H1 (cell line): ENCODE measurements at places on chromosomes 5 and 9. TPM values are rescaled to one million over a fixed set of nuclear protein-coding genes. Genes with fewer than 3 reads are reported as not detected.
A peak's percentile ranks its signal among the peaks of the same experiment; 100 is the strongest.

BHMT gene
- 1.6 and 1.7 TPM in 2 replicates for total RNA-seq

LCN6 gene
- total RNA-seq = not detected in 2 replicates

DNA sequence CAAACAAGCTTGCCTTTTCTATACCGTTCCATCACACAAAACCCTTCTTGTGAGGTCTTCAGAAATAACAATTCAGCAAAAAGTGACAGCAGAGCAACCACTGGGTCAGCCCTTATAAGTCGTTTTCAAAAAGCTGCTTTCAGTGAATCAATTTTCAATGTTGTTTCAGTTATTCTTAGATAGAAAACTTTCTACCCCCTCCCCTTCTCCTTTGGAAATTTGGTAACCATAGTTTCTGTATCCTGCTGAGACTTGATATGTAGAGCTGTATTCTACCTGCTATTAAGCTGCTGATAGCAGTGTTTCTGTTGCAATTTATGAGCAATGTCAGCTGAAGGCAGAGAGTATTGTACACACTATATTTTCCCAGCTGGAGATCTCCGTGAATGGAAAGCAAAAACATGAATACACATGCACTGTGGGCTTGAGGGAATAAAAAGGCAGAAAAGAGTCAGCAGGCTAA is 75.7 kb downstream of the ZNF608 start:
- no peaks in the 10 kb centered on the region for H3K36me3 ChIP-seq
- peaks cover 5% of the 10 kb centered on the region for H3K4me1 ChIP-seq
- no peak for DNase-seq
- no peak overlapping the region for H3K4me3 ChIP-seq
- H3K27me3 ChIP-seq = no peaks in the 10 kb centered on the region

- no peaks in the 10 kb centered on the region for H3K4me1 ChIP-seq
- H3K27ac ChIP-seq = no peak overlapping the region
- H3K4me3 ChIP-seq = no peak overlapping the region
- no peak for DNase-seq
Measured at GRCh38 chr5:174454464-174454863, 269.9 kb upstream of the MSX2 start.

NR3C1 gene
- total RNA-seq = 5.4 and 7.7 TPM in 2 replicates

- no peak overlapping the region for H3K27ac ChIP-seq
- no peaks in the 10 kb centered on the region for H3K27me3 ChIP-seq
- no peaks in the 10 kb centered on the region for H3K36me3 ChIP-seq
- DNase-seq = no peak
- no peak overlapping the region for H3K4me3 ChIP-seq
- no peaks in the 10 kb centered on the region for H3K4me1 ChIP-seq
Measured at GRCh38 chr9:93415176-93415690, 36.3 kb upstream of the FAM120A start.

DNA sequence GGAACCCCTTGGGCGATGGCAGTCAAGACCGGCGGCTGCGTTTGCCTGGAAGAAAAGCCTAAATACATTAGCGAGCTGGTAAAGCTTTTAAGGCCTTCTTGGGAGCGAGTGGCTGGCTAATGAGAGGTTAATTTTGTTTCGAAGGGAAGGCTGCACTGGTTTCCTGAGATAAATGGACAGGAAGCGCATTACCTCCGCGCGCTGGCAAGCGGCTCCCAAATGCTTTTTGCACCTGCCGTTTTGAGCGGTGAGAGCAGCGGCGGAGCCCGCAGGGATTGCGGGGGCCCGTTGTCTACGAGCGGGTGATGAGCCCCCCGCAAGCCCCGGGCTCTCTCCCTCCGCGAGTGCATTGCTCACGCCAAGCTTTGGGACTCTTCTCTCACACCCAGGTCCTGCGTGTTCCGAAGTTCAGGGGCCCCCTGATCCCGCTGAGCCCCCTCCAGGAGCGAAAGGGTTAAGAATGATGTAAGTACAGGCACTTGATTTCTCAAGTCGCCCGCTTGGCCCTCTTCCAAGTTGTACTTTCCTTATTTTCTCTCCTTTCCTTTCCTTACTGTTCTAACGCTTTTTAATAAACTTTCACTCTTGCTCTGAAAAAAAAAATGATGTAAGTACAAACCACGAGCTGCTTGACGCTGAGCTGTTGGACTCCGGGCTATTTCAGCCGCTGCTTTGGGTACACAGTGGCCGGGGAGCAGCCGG is 3.1 kb upstream of the RGMB start:
- no peaks in the 10 kb centered on the region for H3K36me3 ChIP-seq
- H3K27ac ChIP-seq = no peak overlapping the region
- peak overlapping the region; percentile 52 for H3K4me3 ChIP-seq
- no peak for DNase-seq
- H3K27me3 ChIP-seq = no peaks in the 10 kb centered on the region
- H3K4me1 ChIP-seq = peaks cover 15% of the 10 kb centered on the region

DNA sequence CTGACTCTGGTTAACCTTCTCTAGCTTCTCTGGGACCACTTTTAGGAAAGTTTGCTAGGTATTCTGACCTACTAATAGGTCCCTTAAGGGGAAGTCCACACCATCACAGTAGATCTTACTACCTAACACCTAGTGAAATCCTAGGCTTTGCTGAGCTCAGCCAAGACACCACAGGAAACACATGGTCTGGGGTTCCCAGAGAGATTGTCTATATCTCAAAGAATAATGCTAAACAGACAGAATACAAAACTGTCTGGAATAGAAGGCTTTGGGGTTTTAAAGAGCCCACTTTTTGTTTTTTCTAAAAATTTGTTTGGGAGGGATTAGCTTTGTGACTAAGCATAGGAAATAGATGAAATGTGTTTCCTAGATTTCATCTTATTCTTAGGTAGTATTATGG is 395.1 kb downstream of the ARHGEF28 start:
- DNase-seq = no peak
- no peaks in the 10 kb centered on the region for H3K27me3 ChIP-seq
- no peaks in the 10 kb centered on the region for H3K4me1 ChIP-seq
- H3K27ac ChIP-seq = no peak overlapping the region
- H3K36me3 ChIP-seq = no peaks in the 10 kb centered on the region

DNA sequence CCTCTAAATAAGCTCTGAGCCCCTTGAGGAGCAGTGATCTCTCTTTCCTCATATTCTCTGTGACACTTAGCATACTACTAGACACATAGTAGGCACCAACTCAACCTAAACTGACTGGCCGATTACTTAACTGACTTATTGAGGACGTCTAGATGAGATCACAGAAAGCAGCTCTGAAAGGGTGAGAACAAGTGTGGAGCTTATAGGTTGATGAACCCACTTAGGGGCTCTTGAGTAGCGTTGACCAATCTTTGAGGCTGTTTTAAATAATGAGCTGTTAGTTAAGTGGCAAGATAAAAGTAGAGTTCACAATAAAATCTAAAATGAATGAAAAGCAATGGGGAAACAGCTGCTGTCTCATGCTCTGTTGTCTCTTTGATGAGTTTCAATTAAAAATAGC is 124.7 kb upstream of the TNPO1 start:
- H3K27me3 ChIP-seq = no peaks in the 10 kb centered on the region
- no peak overlapping the region for H3K27ac ChIP-seq
- no peak overlapping the region for H3K4me3 ChIP-seq

GRCh38 chr5:96730586-96730985 is 68.4 kb downstream of the CAST start:
- no peak overlapping the region for H3K4me3 ChIP-seq
- no peak for DNase-seq
- no peaks in the 10 kb centered on the region for H3K36me3 ChIP-seq

DNA sequence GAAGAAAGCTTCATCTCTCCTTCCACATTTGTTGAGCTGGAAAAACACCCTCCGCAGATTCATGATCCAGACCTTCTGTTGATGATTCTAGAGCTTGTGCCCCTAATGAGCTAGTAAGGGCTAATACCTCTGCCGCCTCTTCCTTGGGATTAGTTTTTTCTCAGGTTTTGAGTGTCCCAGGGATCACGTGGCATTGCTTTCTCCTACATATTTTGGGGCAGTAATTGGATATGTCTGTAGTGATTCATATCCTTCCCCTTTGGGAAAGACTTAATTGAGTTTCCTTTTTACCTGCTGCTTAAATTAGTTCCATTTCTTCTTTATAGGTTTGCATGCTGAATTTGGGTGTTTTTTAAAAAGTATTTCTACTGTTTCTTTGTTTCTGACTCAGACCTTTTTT is 143.9 kb downstream of the GOLPH3 start:
- H3K27ac ChIP-seq = no peak overlapping the region
- no peak for DNase-seq
- H3K27me3 ChIP-seq = no peaks in the 10 kb centered on the region

DNA sequence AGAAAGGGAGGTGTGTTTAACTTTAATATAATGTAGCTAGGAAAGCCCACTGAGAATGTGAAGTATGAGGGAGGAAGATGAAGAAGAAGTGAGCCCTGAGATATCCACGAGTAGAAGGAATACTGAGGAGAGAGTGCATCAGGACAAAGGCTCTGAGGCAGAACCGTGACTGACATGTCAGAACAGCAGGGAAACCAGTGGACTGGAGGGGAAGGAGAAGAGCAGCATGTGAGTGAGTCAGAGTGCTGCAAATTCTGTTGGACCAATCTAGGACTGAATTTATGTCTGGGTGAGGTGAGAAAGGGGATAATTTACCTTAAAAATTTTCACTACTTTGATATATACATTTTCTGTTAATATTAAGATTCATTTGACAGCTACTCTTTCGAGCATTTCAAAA is 110.3 kb downstream of the ST8SIA4 start:
- peaks cover 3% of the 10 kb centered on the region; the same call in 1 of the 2 replicates for H3K4me1 ChIP-seq
- H3K27me3 ChIP-seq = no peaks in the 10 kb centered on the region
- no peak overlapping the region for H3K27ac ChIP-seq
- no peaks in the 10 kb centered on the region for H3K36me3 ChIP-seq
- no peak overlapping the region for H3K4me3 ChIP-seq
- DNase-seq = no peak

- H3K4me1 ChIP-seq = no peaks in the 10 kb centered on the region; the same call in 1 of the 2 replicates
- no peaks in the 10 kb centered on the region for H3K27me3 ChIP-seq
- H3K4me3 ChIP-seq = no peak overlapping the region
Measured at GRCh38 chr9:27247756-27248155, 49.2 kb downstream of the EQTN start.

GRCh38 chr9:89690334-89690912 is 85.6 kb downstream of the GADD45G start:
- no peak overlapping the region for H3K27ac ChIP-seq
- H3K36me3 ChIP-seq = no peaks in the 10 kb centered on the region
- no peak for DNase-seq
- no peak overlapping the region for H3K4me3 ChIP-seq

TPM2 gene
- total RNA-seq = 181 and 197 TPM in 2 replicates

DNA sequence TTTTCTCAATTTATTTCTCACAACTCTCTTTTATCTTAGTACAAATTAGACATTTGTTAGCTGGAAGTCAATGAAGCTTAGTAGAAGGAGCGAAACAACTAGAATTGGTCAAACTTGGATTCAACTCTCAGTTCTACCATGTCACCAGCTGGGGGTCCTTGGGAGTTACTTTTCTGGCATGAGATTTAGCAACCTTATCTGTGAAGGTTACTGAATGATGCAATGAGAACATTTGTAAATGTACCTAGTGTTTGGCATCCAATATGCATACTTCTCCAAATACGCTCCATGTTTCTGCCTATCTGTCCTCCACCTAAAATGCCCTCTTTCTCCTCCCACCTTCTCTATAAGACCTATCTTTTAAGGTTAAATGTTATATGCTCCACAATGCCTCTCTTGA is 6.3 kb downstream of the HNRNPA0 start:
- no peak overlapping the region for H3K27ac ChIP-seq
- DNase-seq = no peak
- peaks cover 1% of the 10 kb centered on the region for H3K27me3 ChIP-seq
- H3K36me3 ChIP-seq = peaks cover 18% of the 10 kb centered on the region; the same call in 1 of the 2 replicates

DNA sequence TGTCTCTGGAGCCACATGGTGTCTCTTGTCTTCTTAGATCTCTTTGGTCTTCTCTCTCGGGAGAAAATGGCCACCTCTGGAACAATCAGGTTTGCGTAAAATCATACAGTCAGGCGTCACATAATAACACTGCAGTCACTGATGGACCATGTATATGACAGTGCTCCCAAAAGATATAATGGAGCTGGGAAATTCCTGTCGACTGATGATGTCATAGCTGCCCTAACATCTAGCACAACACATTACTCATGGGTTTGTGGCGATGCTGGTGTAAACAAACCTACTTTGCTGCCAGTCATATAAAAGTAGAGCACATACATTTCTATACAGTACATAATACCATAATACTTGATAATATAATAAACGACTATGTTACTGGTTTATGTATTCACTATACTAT is 30.1 kb upstream of the RAI14 start:
- no peak for DNase-seq
- H3K4me3 ChIP-seq = no peak overlapping the region
- peaks cover 2% of the 10 kb centered on the region; the same call in 1 of the 2 replicates for H3K4me1 ChIP-seq
- no peaks in the 10 kb centered on the region for H3K27me3 ChIP-seq
- H3K36me3 ChIP-seq = no peaks in the 10 kb centered on the region
- H3K27ac ChIP-seq = no peak overlapping the region

DNA sequence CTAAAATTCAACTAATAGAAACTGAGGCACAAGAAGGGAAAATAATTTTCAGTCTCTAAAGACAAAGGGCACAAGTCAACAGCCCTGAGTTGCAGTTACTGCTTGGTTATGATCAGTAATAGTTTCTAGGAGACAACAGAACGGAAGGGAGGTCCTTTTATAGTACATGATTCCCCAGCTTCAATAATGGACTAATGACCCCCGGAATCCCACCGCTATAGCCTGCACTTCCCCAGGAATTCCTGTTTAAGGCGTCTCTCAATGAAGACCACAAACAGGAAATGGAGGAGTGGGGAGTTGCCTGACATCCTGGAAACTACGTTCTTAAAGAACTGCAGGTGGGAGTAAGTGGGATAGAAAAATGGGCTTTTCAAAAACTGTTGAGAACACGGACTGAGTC is 60.6 kb downstream of the DIAPH1 start:
- peaks cover 7% of the 10 kb centered on the region for H3K4me1 ChIP-seq
- H3K36me3 ChIP-seq = no peaks in the 10 kb centered on the region; the same call in 1 of the 2 replicates
- no peak overlapping the region for H3K4me3 ChIP-seq
- no peak overlapping the region; the same call in 1 of the 2 replicates for H3K27ac ChIP-seq
